Activated naive CD4-positive, alpha-beta T cell treated with anti-CD3 and anti-CD28 coated beads, Interleukin-2, amount 10 ng/mL, durations not matched to agents 5 hours and 36 hours (primary cell): ENCODE measurements at places on chromosomes 1 and 21. TPM values are rescaled to one million over a fixed set of nuclear protein-coding genes. Genes with fewer than 3 reads are reported as not detected.

The PLEKHG5 gene
- total RNA-seq = 4.1 TPM

The WNT2B gene
- not detected for total RNA-seq

The ZNF695 gene
- 0.48 TPM for total RNA-seq

The VWA5B1 gene
- 0.05 TPM for total RNA-seq

The PGBD2 gene
- total RNA-seq = 8.9 TPM

The RAP1GAP gene
- 0.53 TPM for total RNA-seq

The GBP3 gene
- total RNA-seq = 31.8 TPM

The MAN1C1 gene
- 41.0 TPM for total RNA-seq

The FLVCR1 gene
- 10.9 TPM for total RNA-seq

The MORC3 gene
- total RNA-seq = 50.3 TPM

The C1orf226 gene
- not detected for total RNA-seq

The RPS27 gene
- 4,301 TPM for total RNA-seq

The LGR6 gene
- total RNA-seq = not detected

The ZNF124 gene
- total RNA-seq = 28.1 TPM

The RRP1B gene
- 47.7 TPM for total RNA-seq

The SUSD4 gene
- total RNA-seq = 1.2 TPM

The ALG14 gene
- total RNA-seq = 2.1 TPM

The CLCNKB gene
- total RNA-seq = not detected

The KIAA0040 gene
- 70.7 TPM for total RNA-seq

The GUCA2B gene
- not detected for total RNA-seq

The RNU1-2 gene
- total RNA-seq = 1,658 TPM

The DEPDC1 gene
- total RNA-seq = 16.5 TPM

The TNFAIP8L2 gene
- total RNA-seq = 42.4 TPM

The LRRC8B gene
- total RNA-seq = 15.8 TPM

The CALML6 gene
- total RNA-seq = 0.50 TPM

The NADK gene
- 63.9 TPM for total RNA-seq

The KIF2C gene
- 75.3 TPM for total RNA-seq

The ETV3L gene
- total RNA-seq = not detected

The KCNK2 gene
- total RNA-seq = not detected

The TMEM39B gene
- 27.8 TPM for total RNA-seq

The ST6GALNAC3 gene
- 0.38 TPM for total RNA-seq

The CFHR5 gene
- total RNA-seq = not detected

The POU3F1 gene
- total RNA-seq = not detected

The OR2W3 gene
- not detected for total RNA-seq

The NT5C1A gene
- total RNA-seq = not detected

The ECM1 gene
- total RNA-seq = 0.88 TPM

The GPR37L1 gene
- not detected for total RNA-seq

The PDIK1L gene
- total RNA-seq = 20.7 TPM

The OXCT2 gene
- not detected for total RNA-seq

The TENT5C gene
- 24.2 TPM for total RNA-seq

The KCNA2 gene
- 3.5 TPM for total RNA-seq

The DNAJC8 gene
- total RNA-seq = 99.6 TPM

The TIAM1 gene
- total RNA-seq = 62.4 TPM

The FALEC gene
- total RNA-seq = not detected

The FAM151A gene
- total RNA-seq = not detected

The KIRREL1 gene
- total RNA-seq = not detected

The LDLRAD1 gene
- total RNA-seq = not detected

The FMO5 gene
- total RNA-seq = 0.89 TPM

The CD1B gene
- not detected for total RNA-seq

The TSPEAR gene
- not detected for total RNA-seq

The FCGR3A gene
- total RNA-seq = 0.55 TPM

The MRAP gene
- total RNA-seq = not detected

The REN gene
- not detected for total RNA-seq

The LHX8 gene
- total RNA-seq = not detected

The FAM163A gene
- total RNA-seq = not detected
